ENCODE measurements at places on chromosomes 6 and 20. TPM values are rescaled to one million over a fixed set of nuclear protein-coding genes. Genes with fewer than 3 reads are reported as not detected.

The ECI2 gene
- 109 TPM for total RNA-seq

GRCh38 chr20:54566031-54566688 is 90.8 kb downstream of the DOK5 start:
- DNase-seq, result no peak

GRCh38 chr6:100678027-100678426 is 203.1 kb downstream of the ASCC3 start:
- DNase-seq, result no peak

- DNase-seq, result no peak
Measured at GRCh38 chr6:4486568-4487315, 289.5 kb upstream of the CDYL start.

DNA sequence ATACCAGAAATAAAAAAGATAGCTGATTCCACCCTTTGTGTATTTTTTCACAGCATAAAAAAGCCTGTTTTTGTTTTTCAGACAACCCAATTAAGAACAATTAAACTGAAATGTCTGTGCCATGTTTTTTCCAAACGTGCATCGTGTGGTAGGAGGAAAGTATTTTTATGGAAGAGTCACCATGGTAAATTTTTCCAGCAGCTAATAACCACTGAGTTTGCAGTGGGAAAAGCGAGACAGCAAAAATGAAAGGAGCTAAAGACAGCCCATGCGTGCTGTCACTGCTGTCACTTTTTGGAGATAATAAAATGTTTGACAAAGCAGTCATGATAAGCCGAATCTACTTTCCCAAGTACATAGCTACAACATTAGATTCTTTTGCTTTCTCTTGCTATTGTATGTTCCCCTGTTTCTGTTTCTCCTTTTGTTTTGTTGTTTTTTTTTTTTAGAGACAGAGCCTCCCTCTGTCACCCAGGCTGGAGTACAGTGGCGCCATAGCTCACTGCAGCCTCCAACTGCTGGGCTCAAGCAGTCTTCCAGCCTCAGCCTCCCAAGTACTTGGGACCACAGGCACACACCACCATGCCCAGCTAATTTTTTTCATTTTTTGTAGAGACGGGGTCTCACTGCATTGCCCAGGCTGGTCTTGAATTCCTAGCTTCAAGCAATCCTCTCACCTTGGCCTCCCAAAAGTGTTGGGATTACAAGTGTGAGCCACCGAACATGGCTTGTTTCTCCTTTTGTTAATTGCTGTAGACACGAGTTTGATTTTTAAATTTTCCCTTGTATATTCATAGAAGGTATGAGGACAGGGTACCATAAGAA is 261.3 kb downstream of the TMEM242 start:
- no peak for DNase-seq

DNA sequence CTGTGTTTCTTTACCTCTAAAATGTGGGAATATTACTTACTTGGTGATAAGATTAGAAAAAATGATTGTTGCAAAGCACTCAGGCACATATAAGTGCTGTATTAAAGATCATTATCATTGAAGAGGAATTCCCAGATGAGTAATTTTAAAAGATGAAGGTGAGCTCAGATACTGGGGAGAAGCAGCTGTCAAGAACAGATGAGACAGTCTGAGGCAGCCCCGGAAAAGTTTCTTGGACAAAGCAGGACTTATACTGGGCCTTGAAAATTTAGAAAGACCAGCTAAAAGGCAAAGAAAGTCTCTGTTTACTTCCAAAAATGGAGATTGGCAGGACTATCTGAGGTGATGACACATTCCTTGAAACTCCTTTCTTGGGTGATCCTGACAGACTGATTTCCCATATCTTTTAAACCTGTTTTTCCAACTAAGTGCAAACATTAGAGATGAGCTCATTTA is 93.8 kb upstream of the MARCKS start:
- DNase-seq, result no peak

DNA sequence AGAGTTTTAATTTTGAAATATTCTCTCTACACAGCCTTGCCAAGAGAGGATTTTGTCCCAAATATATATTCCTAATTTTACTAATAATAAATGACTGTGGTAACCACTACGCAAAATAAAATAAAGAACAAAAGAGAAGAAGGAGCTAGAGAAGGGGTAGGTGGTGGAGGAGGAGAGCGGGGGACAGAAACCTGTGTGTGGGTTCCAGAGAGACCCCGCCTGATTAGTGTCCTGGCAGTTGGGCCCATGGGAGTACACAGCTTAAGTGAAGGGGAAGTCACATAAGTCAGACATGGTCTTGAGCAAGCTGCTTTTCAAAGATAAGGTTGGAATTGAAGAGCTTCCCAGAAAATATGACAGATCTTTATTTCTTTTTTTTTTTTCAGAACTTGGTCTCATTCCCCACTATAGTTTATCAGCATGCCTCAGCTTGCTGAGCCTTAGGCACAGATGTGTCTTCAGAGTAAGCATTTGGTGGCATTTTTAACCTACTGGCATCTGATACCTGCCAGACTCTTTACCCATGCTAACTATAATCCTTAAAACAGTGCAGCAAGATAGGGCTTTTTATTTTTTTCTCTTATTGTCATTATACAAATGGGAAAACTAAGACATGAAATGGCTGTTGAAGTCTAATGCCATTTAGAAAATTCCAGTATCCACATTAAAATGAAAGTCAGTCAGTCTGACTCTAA is 9.6 kb upstream of the RHAG start:
- peak; percentile 64 for DNase-seq

GRCh38 chr6:2127484-2127911 is 117.9 kb downstream of the GMDS start:
- no peak for DNase-seq

- no peak for DNase-seq
Measured at GRCh38 chr6:141548966-141549365, 583.8 kb upstream of the GJE1 start.

The SOX18 gene
- total RNA-seq, result 3.1 TPM

DNA sequence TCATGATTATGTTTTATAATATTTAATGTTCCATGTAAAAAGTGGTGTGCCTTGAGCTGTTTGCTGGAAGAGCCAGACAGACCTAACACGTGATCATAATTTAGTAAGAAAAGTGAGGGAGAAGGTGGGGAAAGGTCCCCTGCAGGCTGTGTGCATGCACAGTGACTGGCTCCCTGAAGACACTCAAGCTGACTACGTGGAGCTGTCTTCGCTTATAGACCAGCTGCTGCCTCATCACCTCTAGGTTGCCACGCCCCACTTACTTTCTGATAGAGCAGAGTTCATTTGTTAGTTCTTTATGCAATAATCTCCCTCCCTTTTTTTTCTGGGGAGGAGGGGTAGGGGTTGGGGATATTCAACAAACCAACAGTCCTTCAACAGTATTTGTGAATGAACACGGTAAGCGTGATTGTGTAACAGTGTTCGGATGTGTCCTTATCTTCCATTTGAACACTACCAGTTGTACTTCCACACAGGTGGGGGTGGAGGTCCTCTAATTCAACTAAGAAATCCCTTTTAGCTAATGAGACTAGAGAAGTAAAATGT is 157.3 kb downstream of the BACH2 start:
- no peak for DNase-seq

The HLA-DRA gene
- total RNA-seq, result 94.2 TPM

The GINS1 gene
- total RNA-seq, result 0.25 TPM

The MOXD1 gene
- total RNA-seq, result 0.25 TPM

DNA sequence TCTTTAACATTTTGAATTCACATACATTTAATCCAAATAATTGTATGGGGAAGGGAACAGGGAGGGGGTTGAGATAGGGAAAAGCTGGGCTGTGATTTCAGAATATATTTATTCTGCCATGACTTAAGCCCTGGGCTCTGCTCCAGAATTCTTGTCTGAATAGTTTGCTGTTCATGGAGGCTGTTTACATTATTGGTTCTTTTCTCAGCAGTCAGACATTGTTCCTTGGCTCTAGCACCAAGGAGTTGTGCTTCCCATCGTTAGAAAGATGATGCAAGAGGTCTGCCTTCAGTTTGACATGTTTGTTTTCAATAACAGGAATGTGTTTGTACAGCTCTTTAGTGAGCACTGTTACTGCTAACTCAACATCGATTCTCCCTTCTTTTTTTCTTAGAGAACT is 198.8 kb upstream of the CDYL start:
- no peak for DNase-seq

GRCh38 chr6:145139140-145139850 is 596.0 kb downstream of the EPM2A start:
- DNase-seq, result no peak

DNA sequence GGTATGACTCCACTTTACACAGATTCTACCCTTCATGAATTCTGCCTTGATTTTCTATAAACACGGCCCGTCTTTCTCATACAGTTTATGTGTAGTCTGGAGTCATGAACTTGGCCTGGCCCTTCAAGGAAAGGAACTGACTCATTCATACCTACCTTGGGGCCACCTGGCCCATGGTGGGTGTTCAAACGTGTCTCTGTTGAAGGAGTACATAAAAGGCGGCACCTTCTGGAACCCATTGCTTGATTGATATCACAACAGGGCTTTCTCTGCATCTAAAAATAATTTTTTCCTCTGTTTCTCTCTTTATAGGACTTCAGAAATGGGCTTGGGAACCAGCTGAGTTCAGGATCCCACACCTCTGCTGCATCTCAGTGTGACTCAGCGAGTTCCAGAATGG is 363.0 kb upstream of the SOX4 start:
- no peak for DNase-seq

DNA sequence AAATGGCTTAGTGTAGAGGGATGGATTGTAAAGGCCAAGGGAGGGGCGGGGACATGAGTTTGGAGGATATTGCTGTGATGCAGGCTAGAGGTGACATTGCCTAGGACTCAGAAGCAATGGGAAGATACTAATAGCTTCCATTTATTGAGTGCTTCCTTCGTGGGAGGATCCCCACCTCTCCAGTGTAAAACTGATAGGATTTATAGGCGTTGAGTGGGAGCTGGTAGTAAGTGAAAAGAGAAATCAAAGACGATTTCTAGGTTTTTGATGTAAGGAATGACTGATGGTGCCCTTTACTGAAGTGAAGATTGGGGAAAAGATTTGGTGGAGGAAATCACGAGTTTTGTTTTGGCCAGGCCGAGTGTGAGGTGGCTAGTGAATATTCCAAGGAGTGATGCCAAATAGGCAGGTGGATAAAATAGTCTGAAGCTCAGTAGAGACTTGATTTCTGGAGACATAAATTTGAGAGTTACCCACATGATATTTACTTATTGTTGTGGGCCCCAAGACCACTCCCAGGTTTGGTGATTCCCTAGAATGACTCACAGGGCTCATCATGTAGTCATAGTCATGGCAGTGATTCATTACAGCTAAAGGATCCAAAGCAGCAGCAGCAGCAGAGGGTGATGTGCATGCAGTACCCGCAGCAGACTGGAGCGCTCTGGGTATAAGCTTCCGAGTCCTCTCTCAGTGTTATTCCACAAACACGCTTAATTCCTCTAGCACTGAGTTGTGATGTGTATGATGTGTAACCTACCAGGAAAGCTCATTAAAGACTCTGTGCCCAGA is 10.2 kb downstream of the RPRD1B start:
- DNase-seq, result no peak
